ENCODE measurements at places on chromosomes 13 and 19. TPM values are rescaled to one million over a fixed set of nuclear protein-coding genes. Genes with fewer than 3 reads are reported as not detected.

TSSK6 gene
- total RNA-seq = 4.9 TPM

PABPC3 gene
- total RNA-seq = 1.2 TPM

PALM gene
- 26.1 TPM for total RNA-seq

CYP2S1 gene
- total RNA-seq = 272 TPM

C19orf38 gene
- 0.78 TPM for total RNA-seq

All from GM23338 (cell line).